Uterus (tissue), 4 donors: ENCODE measurements at places on chromosomes 1 and 21.

- DNase-seq, result no peak
These were observed 2.1 kb downstream of the KHDC4 start for GRCh38 chr1:155932081-155932480.

DNA sequence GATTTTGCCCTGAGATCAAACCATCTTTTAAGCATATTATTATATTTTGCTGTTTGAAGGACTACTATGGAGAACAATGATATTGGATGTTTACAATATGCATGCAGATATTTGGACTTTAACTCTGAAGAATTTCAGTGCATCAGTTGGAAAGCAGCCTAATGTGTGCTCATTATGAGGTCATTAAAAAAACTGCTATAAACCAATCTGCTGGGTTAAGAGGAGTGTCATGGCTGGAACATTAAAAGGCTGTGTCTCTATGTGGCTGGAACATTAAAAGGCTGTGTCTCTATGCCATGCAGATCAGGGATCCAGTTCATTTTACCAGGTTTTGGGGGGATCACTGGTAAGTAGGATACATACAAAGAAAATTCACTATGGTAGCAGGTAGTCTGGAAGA, 77.6 kb downstream of the SPATA46 start:
- DNase-seq, result no peak

DNA sequence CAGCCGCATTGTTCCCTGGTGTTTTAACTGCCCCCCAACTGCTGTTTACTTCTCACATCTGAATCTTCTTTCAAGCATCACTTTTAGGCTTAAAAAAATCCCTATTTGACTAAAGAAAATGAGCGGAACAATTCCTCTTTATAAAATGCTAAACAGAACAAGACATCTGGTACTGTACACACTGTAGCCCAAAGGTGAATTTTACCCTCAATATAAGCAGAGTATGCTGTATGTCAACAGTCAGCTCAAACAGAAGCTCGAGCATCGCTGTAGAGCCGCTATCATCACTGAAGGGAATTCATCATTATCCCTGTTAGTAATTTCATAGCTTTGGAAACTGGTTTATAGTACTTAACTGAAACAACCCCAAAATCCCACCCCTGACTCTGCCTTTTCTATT, 85.3 kb downstream of the LRRC8D start:
- DNase-seq, result no peak

GRCh38 chr1:10909697-10910680, 102.5 kb upstream of the TARDBP start:
- peak; percentile 22 for DNase-seq
